ENCODE measurements at places on chromosomes 5 and 9. TPM values are rescaled to one million over a fixed set of nuclear protein-coding genes. Genes with fewer than 3 reads are reported as not detected.

The LCN15 gene
- not detected for total RNA-seq

The PCDHB3 gene
- not detected for total RNA-seq

The SLC25A2 gene
- total RNA-seq = 2.5 TPM

The PHYKPL gene
- 229 TPM for total RNA-seq

The NOXA1 gene
- 4.5 TPM for total RNA-seq

- no peak for DNase-seq
Measured at GRCh38 chr5:145579301-145579700, 255.8 kb downstream of the PRELID2 start.
